SJCRH30 (cell line): ENCODE measurements at places on chromosomes 2 and 18.

- H3K4me3 ChIP-seq = no peak overlapping the region
- H3K27ac ChIP-seq = no peak overlapping the region
- H3K27me3 ChIP-seq = no peaks in the 10 kb centered on the region
- no peaks in the 10 kb centered on the region for H3K36me3 ChIP-seq
- H3K4me1 ChIP-seq = peaks cover 2% of the 10 kb centered on the region
Measured at GRCh38 chr2:46236006-46236875, 61.0 kb upstream of the EPAS1 start.

DNA sequence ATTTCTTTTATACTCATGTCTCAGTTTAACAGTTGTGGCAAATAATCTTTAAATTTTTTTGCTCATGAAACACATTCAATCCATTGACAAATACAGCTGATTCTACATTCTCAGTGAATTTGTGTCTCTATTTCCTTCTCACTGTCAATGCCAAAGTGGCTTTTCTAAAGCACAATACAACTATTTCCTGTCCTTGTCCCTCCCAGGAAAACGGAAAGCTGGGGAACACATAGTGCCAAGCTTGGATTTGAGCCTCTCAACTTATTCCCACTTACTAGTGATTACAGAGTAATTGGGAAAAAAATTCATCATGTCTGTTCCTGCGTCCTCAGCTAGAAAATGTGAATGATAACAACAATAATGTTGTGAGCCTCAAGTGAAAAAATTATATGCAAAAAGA, 899.7 kb upstream of the CDH2 start:
- no peak overlapping the region for H3K4me3 ChIP-seq
- no peaks in the 10 kb centered on the region for H3K27me3 ChIP-seq
- H3K36me3 ChIP-seq = no peaks in the 10 kb centered on the region
- H3K27ac ChIP-seq = no peak overlapping the region
- no peaks in the 10 kb centered on the region for H3K4me1 ChIP-seq

DNA sequence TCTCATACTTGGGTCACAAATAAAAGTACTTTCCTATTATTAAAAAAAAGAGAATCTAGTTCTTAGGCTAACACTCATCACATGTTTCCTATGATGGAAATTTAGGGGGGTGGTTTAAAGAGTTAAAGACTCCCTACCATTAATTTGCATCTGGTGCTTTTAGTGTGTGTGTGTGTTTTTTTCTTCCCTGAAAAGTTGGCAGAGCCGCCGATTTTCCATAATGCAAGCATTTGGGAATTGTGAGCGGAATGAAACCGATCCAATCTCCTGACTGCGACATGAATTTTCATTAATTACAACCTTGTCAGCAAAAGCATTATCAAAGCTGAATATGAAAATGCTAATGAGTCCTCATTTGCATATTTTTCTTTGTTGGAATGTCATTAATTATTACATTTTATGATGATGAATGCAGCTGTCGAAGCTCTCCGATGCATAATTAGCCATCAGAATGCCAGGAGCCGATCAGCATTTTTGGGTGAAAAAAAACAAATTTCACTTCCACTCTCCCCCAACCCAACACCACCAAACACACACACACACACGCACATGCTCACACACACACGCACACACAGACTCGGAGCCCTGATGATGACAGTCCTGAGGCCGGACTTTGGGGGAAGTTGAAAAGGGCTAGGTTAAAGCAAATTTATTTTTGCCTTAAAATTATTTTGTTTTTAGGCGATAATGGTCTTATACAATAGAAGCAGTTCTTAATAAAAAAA, 165.4 kb downstream of the TCF4 start:
- no peak overlapping the region for H3K4me3 ChIP-seq
- no peak overlapping the region for H3K27ac ChIP-seq
- no peaks in the 10 kb centered on the region; the same call in 1 of the 2 replicates for H3K4me1 ChIP-seq
- H3K27me3 ChIP-seq = no peaks in the 10 kb centered on the region
- H3K36me3 ChIP-seq = no peaks in the 10 kb centered on the region

GRCh38 chr2:171136024-171136423, 24.7 kb downstream of the TLK1 start:
- no peak overlapping the region for H3K4me3 ChIP-seq
- 0 out of 2 replicates have a peak, but pooled peaks cover 4% of the 10 kb centered on the region for H3K4me1 ChIP-seq
- DNase-seq = no peak
- no peaks in the 10 kb centered on the region for H3K27me3 ChIP-seq

- no peak overlapping the region for H3K27ac ChIP-seq
- no peaks in the 10 kb centered on the region for H3K27me3 ChIP-seq
- DNase-seq = no peak
Measured at GRCh38 chr18:55287935-55288868, 299.8 kb downstream of the TCF4 start.
